ENCODE measurements at places on chromosomes 16 and 17.

DNA sequence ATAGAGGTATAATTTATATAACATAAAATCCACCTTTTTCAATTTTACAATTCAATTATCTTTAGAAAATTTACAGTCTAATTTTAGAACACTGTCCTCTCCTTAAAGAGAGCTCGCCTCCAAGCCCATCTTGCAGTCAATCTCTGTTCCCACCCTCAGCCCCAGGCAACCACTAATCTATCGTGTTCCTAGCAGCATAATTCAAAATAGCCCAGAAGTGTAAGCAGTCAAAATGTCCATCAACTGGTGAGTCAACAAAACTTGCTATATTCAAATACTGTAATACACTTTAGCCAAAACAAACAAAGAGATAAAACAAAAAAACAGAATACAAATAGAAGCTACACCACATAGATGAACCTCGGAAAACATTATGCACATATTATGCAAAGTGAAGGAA is 1006.8 kb upstream of the EEF2KMT start:
- H3K27me3 ChIP-seq, result no peaks in the 10 kb centered on the region
- no peak for DNase-seq
- H3K4me3 ChIP-seq, result no peak overlapping the region
- H3K36me3 ChIP-seq, result no peaks in the 10 kb centered on the region
- H3K27ac ChIP-seq, result no peak overlapping the region

- H3K36me3 ChIP-seq, result peaks cover 44% of the 10 kb centered on the region
- peaks cover 76% of the 10 kb centered on the region for H3K4me1 ChIP-seq
- H3K27ac ChIP-seq, result peak overlapping the region; percentile 36
These were observed 5.6 kb downstream of the USP22 start for GRCh38 chr17:21037117-21037803.

GRCh38 chr16:68041783-68042182 is 18.7 kb downstream of the DUS2 start:
- peaks cover 18% of the 10 kb centered on the region for H3K36me3 ChIP-seq
- no peak overlapping the region for H3K27ac ChIP-seq
- no peak overlapping the region for H3K4me3 ChIP-seq
- H3K4me1 ChIP-seq, result peaks cover 23% of the 10 kb centered on the region

DNA sequence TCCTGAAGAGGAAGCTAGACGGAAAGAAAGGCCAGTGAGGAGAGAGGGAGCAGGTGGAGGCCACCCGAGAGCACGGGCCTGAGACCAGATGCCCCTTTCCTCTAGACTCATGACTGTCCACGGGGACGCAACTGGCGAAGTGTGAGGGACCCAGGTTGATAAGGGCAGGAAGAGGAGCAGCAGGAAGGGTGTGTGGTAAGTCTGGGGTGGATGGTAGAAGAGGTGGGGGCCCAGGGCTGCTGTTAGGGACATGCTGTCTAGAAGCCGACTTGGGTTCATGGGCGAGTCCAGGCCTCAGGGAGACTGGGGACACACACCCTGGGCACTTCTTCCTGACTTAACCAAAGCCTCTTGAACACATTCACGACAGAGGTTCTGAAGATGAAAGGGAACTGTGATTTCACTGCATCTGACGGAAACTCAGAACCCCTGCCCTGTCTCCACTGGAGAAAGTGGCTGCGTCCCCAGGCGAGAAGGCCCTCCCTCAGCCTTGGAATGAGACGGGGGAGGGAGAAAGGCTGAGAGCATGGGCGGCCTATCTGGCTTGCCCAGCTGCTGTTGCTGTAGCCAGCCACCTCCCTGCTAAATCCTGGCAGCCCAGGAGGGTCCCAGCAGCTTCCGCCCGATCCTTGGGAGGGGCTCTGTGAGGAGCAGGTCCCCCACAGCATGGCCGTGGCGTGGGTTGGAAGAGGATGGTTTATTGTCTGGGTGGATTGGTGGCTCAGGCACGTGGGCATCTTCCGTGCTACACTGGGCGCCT is 6.0 kb downstream of the HIC1 start:
- DNase-seq, result no peak
- H3K36me3 ChIP-seq, result peaks cover 53% of the 10 kb centered on the region
- peaks cover 18% of the 10 kb centered on the region for H3K27me3 ChIP-seq
- no peak overlapping the region for H3K4me3 ChIP-seq
- no peak overlapping the region for H3K27ac ChIP-seq
- peaks cover 42% of the 10 kb centered on the region for H3K4me1 ChIP-seq

GRCh38 chr16:72072514-72073342 is 9.7 kb downstream of the HPR start:
- no peak overlapping the region for H3K4me3 ChIP-seq
- no peaks in the 10 kb centered on the region for H3K36me3 ChIP-seq
- H3K27me3 ChIP-seq, result no peaks in the 10 kb centered on the region
- no peaks in the 10 kb centered on the region for H3K4me1 ChIP-seq
- no peak for DNase-seq

DNA sequence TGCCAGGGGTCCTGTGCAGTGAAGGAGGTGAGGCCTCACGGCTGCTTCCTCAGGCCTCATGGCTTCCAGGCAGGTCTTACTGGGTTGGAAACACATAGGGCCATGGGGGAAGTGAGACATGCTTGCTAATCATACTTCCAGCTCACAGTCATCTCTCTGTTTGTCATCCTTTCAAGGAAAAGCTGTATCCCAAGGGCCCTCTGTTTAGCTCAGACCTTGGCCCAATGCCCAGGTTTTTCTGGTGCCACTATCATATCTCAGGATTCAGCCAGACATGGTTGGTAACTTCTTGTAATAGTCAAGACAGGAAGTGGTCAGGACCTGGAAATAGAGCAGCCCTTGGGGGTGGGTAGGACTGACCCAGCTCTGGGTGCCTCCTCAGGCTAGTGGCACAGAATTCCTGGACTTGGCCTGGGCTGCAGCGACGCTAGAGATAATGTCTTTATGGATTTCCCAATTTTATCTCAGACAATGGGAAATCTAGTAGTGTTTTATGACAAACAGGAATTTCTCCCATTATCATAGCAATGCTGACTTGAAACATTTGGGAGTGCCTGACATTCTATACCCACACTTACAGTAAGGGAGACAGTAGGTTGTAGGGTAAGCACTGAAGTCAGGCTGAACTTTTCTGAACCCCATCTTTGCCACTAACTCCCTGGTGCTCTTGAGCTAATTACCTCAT is 13.5 kb upstream of the ITGB3 start:
- no peak for DNase-seq
- peaks cover 11% of the 10 kb centered on the region for H3K4me1 ChIP-seq
- no peak overlapping the region for H3K27ac ChIP-seq
- H3K4me3 ChIP-seq, result no peak overlapping the region

- no peak overlapping the region for H3K27ac ChIP-seq
- H3K4me1 ChIP-seq, result no peaks in the 10 kb centered on the region
- H3K4me3 ChIP-seq, result no peak overlapping the region
These were observed 12.5 kb downstream of the CCDC92B start for GRCh38 chr17:2736956-2737355.

DNA sequence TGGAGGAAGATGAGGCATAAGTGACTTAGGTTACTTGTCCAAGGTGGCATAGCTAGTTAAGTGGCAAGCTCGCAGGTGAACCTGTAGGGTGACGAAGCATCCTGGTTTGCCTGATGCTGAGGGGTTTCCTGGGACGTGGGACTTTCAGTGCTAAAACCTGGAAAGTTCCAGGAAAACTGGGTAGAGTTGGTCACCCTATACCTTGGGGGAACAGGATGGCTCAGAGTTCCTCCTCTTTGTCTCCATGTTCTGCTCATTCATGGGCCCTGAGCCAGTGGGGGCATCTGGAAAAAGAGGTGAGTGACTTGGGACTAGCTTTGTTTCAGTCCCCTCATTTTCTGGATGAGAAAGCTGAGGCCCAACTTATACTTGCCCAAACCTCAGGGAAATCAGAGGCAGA is 268.0 kb upstream of the N4BP1 start:
- no peaks in the 10 kb centered on the region for H3K27me3 ChIP-seq
- H3K4me3 ChIP-seq, result no peak overlapping the region
- H3K27ac ChIP-seq, result no peak overlapping the region
- no peaks in the 10 kb centered on the region for H3K4me1 ChIP-seq
- H3K36me3 ChIP-seq, result no peaks in the 10 kb centered on the region

DNA sequence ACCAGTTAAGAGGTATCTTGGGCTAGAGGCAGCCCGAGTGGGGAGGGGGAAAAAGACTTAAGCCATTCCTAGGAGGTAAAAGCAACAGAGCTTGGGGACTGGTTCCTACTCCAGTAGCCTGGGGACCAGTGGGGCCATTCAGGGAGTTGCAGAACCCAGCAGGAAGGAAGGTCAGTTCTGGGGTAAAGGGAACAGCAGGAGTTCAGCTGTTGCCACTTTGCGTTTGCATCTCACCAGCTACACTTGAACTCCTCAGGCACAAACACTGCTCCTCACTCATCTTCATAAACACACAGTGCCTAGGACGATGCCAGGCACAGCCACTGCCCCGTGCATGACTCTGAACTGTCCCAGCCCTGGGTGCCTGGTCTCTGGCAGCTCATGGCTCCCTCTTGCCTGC is 4.0 kb downstream of the HAP1 start:
- no peak overlapping the region for H3K4me3 ChIP-seq
- no peak overlapping the region for H3K27ac ChIP-seq
- H3K27me3 ChIP-seq, result peaks cover 75% of the 10 kb centered on the region
- H3K36me3 ChIP-seq, result no peaks in the 10 kb centered on the region
- H3K4me1 ChIP-seq, result peaks cover 6% of the 10 kb centered on the region
- DNase-seq, result no peak

DNA sequence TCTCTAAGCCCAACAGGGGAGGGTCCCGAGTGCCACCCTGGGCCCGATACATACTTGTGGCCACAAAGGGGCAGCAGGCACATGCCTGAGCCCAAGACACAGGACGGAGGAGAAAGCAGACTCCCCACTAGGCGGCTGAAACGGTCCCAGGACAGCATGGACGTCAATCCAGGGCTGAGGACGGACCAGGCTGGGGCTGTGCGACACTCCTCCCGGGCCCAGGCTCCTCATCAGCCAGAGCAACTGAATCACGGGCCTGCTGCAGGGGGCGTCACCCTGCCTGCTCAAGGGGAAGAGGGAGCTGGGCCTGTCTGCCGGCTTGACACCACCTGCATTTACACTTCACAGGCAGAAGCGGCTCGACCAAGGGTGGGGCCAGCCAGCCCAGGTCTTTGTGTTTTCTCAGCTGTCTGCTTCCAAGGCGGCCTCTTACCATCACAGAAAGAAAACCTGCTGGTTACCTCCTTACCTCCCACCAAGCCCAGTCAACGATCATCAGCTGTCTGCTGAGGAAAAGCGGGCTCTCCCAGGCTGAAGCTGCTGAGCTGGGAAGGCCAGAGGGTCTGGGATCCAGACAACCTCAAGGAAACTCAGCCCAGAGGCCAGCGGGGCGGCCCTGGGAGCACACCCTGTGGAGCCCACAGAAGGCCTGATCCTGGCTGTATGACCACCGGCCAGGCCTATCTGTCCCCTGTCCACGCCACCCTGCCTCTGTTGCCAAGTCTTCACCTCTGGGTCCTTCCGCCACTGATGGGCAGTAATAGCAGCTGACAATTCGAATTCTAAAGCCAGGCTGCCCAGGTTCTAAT is 26.4 kb downstream of the KIFC3 start:
- no peak overlapping the region for H3K27ac ChIP-seq
- no peaks in the 10 kb centered on the region for H3K4me1 ChIP-seq
- no peak for DNase-seq
- H3K27me3 ChIP-seq, result peaks cover 5% of the 10 kb centered on the region

- no peak overlapping the region for H3K27ac ChIP-seq
- H3K4me3 ChIP-seq, result no peak overlapping the region
- DNase-seq, result no peak
- no peaks in the 10 kb centered on the region for H3K36me3 ChIP-seq
- peaks cover 13% of the 10 kb centered on the region for H3K4me1 ChIP-seq
- H3K27me3 ChIP-seq, result peaks cover 4% of the 10 kb centered on the region
These were observed 113.9 kb upstream of the MAF start for GRCh38 chr16:79714440-79714839.

DNA sequence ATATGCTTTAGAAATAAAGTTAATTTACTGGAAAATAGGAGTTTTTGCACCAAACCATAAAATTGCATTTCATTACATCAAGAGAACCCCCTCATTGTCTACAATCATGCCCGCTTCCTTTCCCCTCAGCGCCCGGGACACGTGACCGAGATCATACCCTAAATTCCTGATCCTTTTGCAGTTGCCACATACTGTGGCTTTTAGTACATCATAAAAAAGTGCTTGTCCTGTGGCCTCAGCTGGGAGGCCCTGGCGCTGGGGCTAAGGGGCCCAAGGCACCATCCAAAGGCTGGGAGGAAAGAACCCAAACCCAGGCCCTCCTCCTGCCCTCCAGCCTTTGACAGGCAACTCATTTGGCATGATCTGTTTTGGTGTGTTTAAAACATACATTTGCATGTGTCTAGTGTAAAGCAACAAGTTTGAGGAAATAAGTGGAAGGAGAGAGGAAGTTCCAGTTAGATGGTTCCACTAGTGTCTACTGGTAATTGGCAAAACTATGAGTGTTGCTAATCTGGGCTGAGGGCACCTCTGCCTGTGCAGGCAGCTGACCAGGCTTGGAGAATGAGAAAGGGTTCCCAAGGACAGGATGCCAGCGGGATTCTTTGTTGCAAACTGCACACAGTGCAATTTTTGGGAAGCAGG is 6.0 kb downstream of the CDK5R1 start:
- peaks cover 68% of the 10 kb centered on the region for H3K4me1 ChIP-seq
- peaks cover 30% of the 10 kb centered on the region for H3K36me3 ChIP-seq
- peaks cover 5% of the 10 kb centered on the region for H3K27me3 ChIP-seq
- DNase-seq, result no peak

GRCh38 chr17:38418693-38419507 is 9.4 kb upstream of the ARHGAP23 start:
- peaks cover 14% of the 10 kb centered on the region for H3K4me1 ChIP-seq
- peaks cover 79% of the 10 kb centered on the region for H3K27me3 ChIP-seq
- DNase-seq, result no peak

DNA sequence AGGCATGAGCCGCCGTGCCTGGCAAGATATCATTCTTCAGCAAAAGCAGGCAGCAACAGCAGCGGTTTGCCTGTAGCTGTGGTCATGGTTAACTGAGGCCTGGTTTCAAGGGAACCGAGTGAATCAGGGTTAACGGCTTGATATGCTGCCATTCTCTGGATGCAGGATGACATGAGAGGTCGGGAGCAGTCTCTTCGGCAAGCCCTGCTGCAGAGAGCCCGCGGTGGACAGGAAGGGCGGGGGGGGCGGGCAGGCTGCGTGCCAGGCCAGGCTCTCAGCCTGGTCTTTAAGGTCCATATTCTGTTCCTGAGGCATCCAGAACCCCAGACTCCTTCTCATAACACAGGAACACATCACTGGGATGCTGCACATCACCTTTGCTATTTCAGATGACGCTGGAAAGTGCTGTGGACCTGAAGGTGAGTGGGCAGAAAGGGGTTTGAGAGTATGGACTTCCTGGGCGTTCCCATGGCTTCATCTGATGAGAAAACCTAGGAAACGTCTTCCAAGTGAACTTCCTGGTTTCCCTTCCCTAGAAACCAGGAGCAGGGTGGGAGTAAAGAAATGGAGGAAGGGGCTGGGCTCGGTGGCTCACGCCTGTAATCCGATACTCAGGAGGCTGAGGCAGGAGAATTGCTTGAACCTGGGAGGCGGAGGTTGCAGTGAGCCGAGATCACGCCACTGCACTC is 165.6 kb upstream of the RPH3AL start:
- H3K4me3 ChIP-seq, result no peak overlapping the region
- no peak for DNase-seq
- H3K4me1 ChIP-seq, result peaks cover 9% of the 10 kb centered on the region
- no peak overlapping the region for H3K27ac ChIP-seq
- peaks cover 13% of the 10 kb centered on the region for H3K36me3 ChIP-seq
- H3K27me3 ChIP-seq, result peaks cover 5% of the 10 kb centered on the region
